Activated naive CD8-positive, alpha-beta T cell treated with anti-CD3 and anti-CD28 coated beads, Interleukin-2, amount 10 ng/mL, durations not matched to agents 7 days and 5 days (primary cell): ENCODE measurements at places on chromosomes 2 and 18. TPM values are rescaled to one million over a fixed set of nuclear protein-coding genes. Genes with fewer than 3 reads are reported as not detected.

RTP5 gene
- 0.53 TPM for total RNA-seq

RIT2 gene
- not detected for total RNA-seq

CD207 gene
- not detected for total RNA-seq

LIMS4 gene
- total RNA-seq = 1.1 TPM

DNA sequence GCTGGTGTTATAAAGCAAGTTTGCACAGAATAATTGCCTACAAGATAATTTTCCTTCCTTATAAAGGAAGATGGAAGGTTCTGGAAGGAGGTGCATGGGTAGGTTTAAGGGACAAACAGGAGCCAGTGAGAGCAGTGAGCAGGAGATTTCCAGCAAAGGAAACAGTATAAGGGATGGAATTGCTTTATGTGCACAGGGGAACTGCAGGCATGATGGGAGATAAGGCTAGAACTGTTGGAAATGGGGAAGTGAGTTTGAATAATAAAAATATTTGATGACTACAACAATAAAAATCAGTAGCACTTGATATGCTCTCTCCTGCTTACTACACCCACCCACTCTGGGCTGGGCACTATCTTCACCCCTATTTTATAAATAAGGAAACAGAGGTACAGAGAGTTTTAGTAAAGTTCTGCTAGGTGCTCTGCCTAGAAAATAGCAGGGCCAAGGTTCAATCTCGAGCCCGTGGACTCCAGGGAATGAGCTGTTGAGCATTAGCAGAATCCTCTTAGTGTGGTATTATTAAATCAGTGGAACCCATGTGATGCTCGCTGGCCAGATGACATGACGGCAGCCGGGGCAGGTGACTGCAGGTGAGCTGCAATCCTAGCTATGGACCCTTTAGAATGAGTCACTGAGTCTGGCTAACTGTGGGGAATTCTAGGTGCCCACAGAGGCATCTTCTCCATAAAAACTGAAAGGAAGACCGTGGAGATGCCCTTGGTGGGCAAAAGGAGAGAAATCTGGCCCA is 302.5 kb downstream of the PIEZO2 start:
- H3K27ac ChIP-seq = no peak overlapping the region
- no peak overlapping the region for H3K4me3 ChIP-seq
- peaks cover 18% of the 10 kb centered on the region for H3K27me3 ChIP-seq
- no peaks in the 10 kb centered on the region for H3K4me1 ChIP-seq
- no peak for DNase-seq
- no peaks in the 10 kb centered on the region for H3K36me3 ChIP-seq

DNA sequence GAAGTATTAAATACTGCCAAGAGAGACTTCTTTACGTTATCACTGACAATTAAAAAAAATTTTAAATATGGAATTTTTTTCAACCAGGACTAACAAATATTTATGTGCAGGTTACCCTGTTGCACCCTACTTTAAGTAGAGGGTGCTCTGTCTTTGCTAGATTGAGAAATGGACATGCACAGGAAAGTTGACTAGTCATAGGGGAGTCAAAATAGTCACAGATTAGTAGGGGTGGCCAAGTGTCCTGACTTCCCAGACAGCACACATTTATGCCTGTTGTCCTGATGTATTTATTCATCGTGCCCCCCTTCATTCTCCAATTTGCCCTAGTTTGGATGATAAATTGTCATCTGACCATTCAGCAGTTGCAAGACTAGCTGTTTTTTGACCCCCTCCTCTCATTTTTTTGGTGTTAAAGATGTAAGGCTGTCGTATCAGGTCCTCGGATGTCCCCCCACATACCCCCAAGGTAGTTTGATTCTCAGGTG is 20.3 kb downstream of the CAB39 start:
- H3K27ac ChIP-seq = no peak overlapping the region
- peaks cover 25% of the 10 kb centered on the region for H3K36me3 ChIP-seq
- no peak for DNase-seq

DNA sequence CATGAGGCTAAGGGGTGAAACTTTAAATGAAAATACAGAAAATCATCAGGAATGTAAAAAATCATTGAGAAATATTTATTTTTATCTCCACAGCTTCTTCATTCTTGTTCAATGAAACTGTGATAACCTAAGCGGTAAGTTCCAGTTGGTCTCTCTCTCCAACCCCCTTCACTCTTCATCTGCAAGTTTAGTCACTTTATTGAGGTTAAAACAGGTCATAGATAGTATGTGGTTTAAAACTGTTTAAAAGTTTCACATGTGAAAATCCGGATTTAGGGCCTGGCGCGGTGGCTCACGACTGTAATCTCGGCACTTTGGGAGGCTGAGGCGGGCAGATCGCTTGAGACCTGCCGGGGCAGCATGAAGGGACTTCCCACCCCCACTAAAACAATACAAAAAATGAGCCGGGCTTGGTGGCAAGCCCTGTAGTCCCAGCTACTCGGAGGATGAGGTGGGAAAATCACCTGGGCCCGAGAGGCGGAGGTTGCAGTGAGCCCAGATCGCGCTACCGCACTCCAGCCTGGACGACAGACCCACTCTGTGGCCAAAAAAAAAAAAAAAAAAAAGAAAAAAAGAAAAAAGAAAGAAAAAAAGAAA is 1.6 kb upstream of the PHLPP1 start:
- peaks cover 15% of the 10 kb centered on the region for H3K4me1 ChIP-seq
- DNase-seq = no peak
- peaks cover 11% of the 10 kb centered on the region for H3K27me3 ChIP-seq
- no peak overlapping the region for H3K4me3 ChIP-seq
- no peaks in the 10 kb centered on the region for H3K36me3 ChIP-seq
